ENCODE measurements at places on chromosomes 2 and 18.
A peak's percentile ranks its signal among the peaks of the same experiment; 100 is the strongest.

GRCh38 chr2:139064159-139064558 lies 284.0 kb upstream of the NXPH2 start:
- DNase-seq = no peak

GRCh38 chr2:239793086-239793485 lies 232.1 kb downstream of the NDUFA10 start:
- DNase-seq = no peak

DNA sequence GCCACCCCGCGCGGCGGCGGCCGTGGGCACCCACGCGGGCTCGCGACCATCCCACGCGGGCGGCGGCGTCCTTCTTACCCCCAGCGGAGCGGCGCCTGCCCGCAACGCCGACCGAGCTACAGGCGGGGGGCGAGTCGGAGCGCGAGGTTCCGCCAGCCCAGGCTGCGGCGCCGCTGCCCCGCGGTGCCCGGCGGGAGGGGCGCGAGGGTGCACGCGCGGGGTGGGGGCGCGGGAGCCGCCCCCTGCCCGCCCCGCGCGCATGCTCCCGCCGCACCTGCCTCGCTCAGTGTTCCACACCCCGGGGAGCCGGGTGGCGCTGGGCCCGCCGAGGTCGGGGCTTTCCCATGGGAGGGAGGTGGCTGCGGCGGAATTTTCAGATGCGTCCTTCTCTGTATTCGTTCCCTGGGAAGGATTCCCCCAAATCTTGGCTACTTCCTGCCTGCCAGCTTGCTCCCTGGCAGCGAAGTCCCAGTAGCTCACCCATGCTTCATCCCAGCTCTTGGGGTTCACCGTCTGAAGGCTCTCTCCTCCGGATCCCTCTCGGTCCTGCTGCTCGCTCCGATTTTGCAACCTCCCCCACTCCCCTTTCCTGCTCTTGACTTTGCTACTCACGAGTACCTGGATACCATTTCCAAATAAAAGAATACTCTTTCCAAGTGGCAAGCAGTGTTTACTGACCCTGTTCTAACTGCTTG lies at the start of gene L3MBTL4:
L3MBTL4 (minus strand) TSS at position 189 of the 695 bp plus-strand sequence. CDS start 103,286 bp downstream, outside the sequence.
- peak; percentile 13 for DNase-seq

DNA sequence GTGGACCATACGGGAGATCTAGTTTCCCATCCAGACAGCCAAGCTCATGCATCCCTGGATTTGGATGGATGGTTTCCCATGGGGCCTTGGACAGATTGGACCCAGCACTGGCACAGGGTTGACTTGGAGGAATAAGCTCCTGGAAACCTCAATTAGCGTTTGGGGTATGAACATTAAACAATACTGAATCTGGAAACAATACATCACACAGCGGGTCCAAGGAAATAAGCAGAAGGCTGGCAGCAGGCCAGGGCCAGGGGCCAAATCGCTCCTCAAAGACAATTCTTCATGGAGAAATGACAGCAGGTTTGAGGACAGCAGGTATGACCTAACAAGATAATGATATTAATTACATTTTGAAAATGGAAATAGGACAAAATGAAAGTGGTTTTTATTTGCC lies 540.6 kb downstream of the RIT2 start:
- DNase-seq = no peak

- no peak for DNase-seq
Observed at GRCh38 chr2:119311371-119311770, 55.3 kb downstream of the C2orf76 start.

GRCh38 chr2:97733341-97734035 lies 20.1 kb downstream of the ZAP70 start:
- no peak for DNase-seq

DNA sequence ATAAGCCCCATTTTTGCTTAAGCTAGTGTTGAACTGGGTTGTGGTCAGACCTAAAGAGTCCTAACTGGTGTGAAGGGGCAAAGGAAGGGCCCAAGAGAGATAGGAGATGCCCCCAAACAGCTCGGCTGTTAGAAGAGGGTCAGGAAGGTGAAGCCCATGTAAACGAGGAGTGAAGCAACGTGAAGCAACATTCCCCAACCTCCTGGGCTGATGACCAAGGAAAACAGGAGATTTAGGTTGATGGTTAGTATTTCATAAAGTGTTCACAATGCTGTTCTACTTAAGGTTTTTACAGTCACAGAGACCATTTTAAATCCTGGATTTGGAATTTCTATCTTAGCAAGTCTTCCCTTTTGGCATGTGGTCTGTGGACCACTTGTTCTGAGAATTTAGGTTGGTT lies 144.0 kb upstream of the SERPINE2 start:
- no peak for DNase-seq

Measured in umbilical cord (tissue), 2 donors.